SJCRH30 (cell line): ENCODE measurements at places on chromosomes 1 and 21.
A peak's percentile ranks its signal among the peaks of the same experiment; 100 is the strongest.

DNA sequence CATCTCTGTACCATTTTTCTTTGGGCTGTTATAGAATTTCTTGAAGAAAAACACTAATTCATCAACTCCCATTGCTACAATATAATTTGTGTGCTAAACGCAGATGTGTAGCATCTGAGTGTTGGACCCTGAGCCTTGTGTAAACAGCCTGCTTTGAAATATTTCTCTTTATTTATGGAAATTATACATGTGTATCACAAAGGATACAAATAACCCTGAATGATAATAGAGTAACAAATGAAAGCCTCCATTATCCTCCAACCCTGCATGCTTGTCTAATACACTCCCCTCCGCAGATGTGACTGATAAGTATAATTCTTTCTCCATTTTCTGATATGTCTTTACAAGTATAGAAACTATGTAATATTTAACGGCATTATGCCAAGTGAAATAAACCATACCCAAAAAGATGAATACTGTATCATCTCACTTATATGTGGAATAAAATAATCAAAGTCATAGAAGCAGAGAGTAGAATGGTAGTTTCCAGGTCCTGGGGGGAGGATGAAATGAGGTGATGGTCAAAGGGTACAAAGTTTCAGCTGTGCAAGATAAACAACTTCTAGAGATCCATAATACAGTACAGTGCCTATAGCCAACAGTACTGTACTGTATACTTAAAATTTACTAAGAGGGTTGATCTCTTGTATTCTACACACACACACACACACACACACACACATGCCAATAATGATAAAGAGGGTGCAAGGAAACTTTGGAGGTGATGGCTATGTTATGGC, 2.8 kb upstream of the ADAM30 start:
- DNase-seq: no peak

DNA sequence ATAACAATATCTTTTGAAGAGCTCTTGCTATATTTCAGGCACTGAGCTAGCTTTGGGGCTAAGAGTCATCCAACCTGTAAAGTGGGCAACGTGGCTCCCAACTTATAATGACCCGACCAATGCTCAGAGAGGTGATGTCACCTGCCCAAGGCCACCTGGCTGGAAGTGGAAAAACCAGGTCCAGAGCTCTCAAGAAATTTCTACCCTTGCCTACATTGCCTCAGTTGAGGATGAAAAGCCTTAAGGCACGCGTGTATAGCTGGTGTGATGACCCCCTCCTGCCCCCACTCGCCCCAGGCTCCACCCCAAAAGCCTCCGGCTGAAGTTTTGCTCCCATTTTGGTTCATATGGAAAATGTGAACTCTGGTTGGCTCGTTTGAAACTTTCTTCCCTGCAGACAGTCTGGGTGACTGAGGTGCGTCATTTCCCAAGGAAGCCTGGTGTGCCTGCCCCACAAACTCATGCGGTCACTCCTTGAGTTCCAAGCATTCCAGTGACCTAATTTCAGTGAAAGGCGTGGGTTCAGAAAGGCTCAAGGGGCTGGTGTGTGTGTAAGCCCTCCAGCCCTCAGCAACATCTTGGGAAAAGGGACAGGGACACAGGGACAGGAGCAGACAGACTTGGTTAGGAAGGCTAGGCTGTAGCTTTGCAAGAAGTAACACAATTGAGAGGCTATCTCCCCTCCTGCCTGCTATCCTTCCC, 20.5 kb downstream of the HTR1D start:
- peak; percentile 70 for DNase-seq

GRCh38 chr1:6003568-6004411, 11.6 kb upstream of the NPHP4 start:
- DNase-seq: peak; percentile 33

- no peak for DNase-seq
Observed at GRCh38 chr1:168159251-168159650, 19.5 kb upstream of the TIPRL start.

- peak; percentile 72 for DNase-seq
Observed at GRCh38 chr21:14977814-14978213, 87.0 kb downstream of the NRIP1 start.

GRCh38 chr1:232090816-232091215, 464.2 kb downstream of the DISC1 start:
- DNase-seq: no peak

DNA sequence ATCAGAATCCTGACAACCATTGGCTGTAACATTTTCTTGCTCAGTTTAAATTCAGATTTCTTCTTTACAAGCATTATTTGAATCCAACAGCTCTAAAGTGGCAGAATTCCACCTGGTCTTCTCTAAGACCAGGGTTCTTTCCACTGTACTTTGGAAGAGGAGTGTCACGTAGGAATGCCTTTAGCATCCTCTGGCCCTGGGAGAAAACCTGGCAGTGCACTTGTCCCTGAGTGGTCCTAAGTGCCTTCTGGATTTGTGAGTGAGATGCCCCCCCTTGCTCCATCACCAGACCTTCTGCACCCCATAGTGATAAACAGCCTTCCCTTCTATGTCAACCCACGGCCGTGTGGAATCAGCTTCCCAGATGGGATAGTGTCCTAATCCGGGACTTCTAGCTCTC, 57.1 kb upstream of the NHLH2 start:
- no peak for DNase-seq

- no peak for DNase-seq
Observed at GRCh38 chr1:10292188-10292587, 81.8 kb downstream of the KIF1B start.

GRCh38 chr1:206661161-206661820, 23.4 kb upstream of the MAPKAPK2 start:
- DNase-seq: no peak

DNA sequence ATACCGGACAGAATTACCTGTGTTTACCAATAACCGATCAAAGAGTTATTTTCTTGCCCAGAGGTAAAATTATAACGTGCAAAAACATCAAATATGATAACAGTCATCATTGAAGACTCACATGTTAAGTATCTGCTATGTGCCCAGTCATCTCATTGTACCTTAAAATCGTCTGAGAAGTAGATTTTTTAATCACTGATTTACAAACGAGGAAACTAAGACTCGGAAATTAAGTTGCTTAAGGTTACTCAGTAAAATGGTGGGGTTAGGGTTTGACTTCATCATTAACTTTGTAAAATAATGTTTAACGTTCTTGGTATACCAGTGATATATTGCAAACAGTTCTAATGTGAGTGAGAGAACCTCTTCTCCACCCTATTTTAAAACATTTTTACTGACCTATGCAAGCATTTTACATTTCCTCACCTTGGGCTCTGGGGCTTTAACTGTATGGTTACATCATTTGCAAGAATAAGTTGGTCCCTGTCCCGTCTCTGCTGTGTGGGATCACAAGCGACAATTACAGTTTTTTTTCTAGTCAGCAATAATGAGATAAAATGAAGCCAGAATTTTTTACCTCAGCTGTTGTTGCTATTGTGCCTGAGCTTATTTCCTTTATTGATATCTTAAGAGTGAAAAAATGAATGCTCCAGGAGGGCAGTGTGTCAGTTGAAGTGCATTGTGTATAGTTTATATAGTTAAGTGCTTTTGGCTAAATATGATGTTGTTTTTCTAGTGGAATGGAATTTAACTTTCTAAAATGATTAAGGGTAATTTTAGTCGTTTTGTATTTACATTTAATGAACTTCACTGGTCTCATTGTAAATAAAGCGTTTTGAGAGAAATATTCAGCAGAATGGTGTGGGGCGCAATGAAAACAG, 2.7 kb downstream of the RPRD2 start:
- no peak for DNase-seq

DNA sequence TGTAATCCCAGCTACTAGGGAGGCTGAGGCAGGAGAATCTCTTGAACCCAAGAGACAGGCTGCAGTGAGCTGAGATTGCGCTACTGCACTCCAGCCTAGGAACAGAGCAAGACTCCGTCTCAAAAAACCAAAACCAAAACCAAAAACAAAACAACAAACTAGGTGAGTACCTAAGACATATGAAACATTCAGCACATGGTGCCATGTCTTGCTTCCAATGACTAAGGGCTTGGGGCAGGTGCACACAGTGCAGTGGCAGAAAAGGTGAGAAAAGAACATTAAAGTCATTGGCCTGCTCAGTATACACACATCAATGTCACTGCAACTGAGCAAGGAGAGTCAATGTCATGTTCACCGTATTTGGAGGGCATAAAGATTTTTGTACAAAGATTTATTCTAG, 4.1 kb upstream of the ACTA1 start:
- DNase-seq: no peak

GRCh38 chr1:82494117-82494516, 693.4 kb downstream of the ADGRL2 start:
- DNase-seq: no peak

- no peak for DNase-seq
Observed at GRCh38 chr1:180837020-180837419, 75.7 kb upstream of the KIAA1614 start.

- no peak for DNase-seq
Observed at GRCh38 chr1:170853302-170853701, 82.0 kb upstream of the MROH9 start.

DNA sequence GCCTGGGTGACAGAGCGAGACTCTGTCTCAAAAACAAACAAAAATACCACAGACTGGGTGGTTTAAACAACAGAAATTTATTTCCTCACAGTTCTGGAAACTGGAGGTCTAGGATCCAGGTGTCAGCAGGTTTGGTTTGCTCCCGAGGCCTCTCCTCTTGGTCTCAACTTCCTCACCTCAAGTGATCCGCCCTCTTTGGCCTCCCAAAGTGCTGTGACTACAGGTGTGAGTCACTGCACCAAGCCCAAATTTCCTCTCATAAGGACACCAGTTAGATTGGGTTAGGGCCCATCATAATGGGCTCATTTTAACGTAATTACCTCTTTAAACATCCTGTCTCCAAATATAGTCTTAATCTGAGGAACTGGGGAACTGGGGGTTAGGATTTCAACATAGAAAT, 35.5 kb downstream of the MFSD2A start:
- DNase-seq: no peak

DNA sequence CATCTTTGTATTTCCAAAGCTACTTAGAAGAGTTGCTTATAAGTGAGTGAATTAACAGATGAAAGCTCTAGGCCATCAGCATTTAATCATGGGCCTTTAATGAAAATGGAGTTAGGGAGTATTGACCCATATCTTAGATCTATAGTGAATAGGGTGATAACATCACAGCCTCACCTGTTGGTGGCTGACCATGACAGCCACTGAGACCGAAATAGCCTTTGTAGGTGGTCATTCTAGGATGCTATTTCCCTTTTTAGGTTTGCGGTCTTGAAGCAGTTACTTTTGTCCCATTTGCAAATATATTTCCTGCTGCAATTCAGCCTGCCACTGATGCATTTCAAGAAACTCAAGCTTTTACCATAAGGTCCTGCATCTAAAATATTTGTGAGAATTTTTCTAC, 410.1 kb upstream of the LYPLAL1 start:
- DNase-seq: no peak

GRCh38 chr1:100494393-100495084, 43.4 kb upstream of the GPR88 start:
- DNase-seq: no peak

- no peak for DNase-seq
Observed at GRCh38 chr1:30899577-30900389, 8.8 kb downstream of the SDC3 start.

DNA sequence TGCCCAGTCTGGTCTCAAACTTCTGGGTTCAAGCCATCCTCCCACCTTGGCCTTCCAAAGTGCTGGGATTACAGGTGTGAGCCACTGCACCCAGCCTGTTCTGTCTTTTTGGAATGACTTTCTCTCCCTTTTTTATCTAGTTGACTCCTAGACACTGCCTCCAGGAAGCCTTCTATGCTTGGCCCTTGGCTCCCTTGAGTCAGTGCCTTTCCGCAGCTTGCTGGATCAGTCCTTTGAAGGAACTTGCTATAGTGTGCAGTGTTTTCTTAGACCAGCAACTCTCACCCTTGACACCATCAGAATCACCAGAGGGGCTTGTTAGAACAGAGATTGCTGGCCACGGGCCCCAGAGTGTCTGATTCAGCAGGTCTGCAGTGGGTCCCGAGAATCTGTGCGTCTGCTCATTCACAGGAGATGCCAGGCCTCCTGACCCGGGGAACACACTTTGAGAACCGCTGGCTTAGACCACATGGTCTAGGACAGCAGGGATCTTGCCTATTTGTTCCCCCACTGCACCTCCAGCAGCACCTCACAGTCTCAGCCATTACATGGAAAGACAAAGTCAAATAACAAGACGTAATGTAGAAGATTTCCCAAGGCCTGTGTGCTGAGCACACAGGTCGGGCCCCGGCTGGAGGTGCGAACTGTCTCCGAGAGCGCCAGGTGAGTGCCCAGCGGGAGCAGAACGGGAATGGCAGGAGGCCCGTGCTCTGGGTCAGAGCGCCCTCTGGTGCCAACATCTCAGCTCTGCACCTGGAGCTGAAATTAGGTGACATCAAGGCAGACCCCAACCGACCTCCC, 27.4 kb upstream of the CTPS1 start:
- DNase-seq: peak; percentile 79

GRCh38 chr1:109131059-109131458, 17.1 kb downstream of the ELAPOR1 start:
- no peak for DNase-seq

GRCh38 chr21:33317786-33318486, 6.8 kb upstream of the IFNAR1 start:
- no peak for DNase-seq

DNA sequence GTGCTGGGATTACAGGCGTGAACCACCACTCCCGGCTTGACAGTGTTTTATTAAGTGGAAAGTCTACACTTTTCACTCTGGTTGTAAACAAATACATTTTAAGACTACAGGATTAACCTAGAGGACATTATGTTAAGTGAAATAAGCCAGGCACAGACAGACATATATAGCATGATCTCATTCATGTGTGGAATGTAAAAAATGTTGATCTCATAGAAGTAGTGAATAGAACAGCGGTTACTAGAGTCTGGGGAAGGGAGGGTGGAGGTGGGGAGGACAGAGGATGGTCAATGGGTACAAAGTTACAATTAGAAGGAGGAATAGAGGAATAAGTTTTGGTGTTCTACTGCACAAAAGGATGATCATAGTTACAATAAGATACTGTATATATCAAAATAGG, 16.9 kb downstream of the CTH start:
- no peak for DNase-seq

GRCh38 chr1:184075055-184076029, 23.8 kb downstream of the TSEN15 start:
- peak; percentile 71 for DNase-seq

DNA sequence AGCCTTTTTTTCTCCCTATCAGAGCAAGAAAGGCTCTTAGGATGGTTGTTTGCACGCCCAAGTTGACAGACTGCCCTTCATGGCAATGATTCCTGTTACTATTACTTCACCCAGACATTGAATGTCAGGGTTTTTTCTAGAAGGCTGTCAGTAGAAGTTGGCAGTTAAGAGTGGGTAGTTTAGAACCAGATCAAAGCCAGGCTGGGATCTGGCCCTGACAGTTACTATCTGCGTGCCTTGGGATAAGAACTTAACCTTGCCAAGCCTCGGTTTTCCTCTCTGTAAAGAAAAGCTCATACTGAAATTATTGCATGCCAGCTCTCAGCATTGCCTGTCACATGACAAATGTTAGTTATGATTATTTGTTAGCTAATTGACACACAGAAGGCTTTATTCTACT, 58.7 kb upstream of the PPP2R5A start:
- no peak for DNase-seq

GRCh38 chr1:14524826-14525636, 73.5 kb upstream of the KAZN start:
- no peak for DNase-seq
